ENCODE measurements at places on chromosomes 7 and 10. TPM values are rescaled to one million over a fixed set of nuclear protein-coding genes. Genes with fewer than 3 reads are reported as not detected.

Gene ZPBP
- total RNA-seq, result not detected

Gene OSBPL3
- total RNA-seq, result 3.0 TPM

- no peak for DNase-seq
These were observed 95.7 kb downstream of the RBM20 start for GRCh38 chr10:110739811-110740271.

GRCh38 chr7:70620333-70621055 is 511.4 kb upstream of the GALNT17 start:
- DNase-seq, result no peak

- DNase-seq, result peak; percentile 37
These were observed 65.2 kb downstream of the GOLGA7B start for GRCh38 chr10:97914837-97915211.

GRCh38 chr7:45892407-45893035 is 4.2 kb downstream of the IGFBP1 start:
- no peak for DNase-seq

Data from muscle of leg (tissue), 16 donors.